ENCODE measurements at places on chromosomes 7 and 10.
A peak's percentile ranks its signal among the peaks of the same experiment; 100 is the strongest.

GRCh38 chr7:150322833-150323681, at the start of the genes ACTR3C and LRRC61:
ACTR3C (minus strand) TSS chr7:150323545; CDS start chr7:150295296, 28,249 bp downstream.
LRRC61 (plus strand) TSS chr7:150323355; CDS start chr7:150336862, 13,507 bp downstream.
- H3K36me3 ChIP-seq = no peaks in the 10 kb centered on the region
- H3K27me3 ChIP-seq = no peaks in the 10 kb centered on the region
- H3K4me1 ChIP-seq = peaks cover 25% of the 10 kb centered on the region
- peak within 1 kb of the TSS; percentile 62 for H3K27ac ChIP-seq
- peak; percentile 46 for DNase-seq

GRCh38 chr10:104142081-104142480, 20.1 kb downstream of the SFR1 start:
- no peak for DNase-seq
- H3K4me3 ChIP-seq = no peak overlapping the region
- no peaks in the 10 kb centered on the region for H3K36me3 ChIP-seq
- H3K4me1 ChIP-seq = no peaks in the 10 kb centered on the region
- no peaks in the 10 kb centered on the region for H3K27me3 ChIP-seq
- no peak overlapping the region for H3K27ac ChIP-seq

DNA sequence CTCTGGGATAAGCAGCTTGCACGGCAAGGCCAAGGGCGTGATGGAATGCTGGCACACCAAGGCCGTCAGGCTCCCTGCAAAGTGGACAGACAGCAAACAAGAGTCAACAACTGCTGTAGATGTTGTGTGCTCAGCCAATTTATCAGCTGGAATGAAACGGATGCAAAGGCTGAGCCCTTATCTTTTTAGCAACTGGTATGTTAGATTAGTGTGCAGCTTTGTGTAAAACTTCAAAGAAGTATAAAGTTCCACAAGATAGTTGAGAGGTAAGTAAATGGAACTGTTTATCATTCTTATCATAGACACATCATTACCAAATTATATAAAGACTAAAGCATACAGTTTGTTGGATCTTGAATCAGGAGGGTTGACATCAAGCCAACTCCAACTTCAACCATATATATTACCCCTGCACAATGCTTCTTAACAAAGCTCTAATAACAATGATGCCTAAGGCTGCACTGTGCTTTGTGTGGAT, 289.0 kb downstream of the TNS3 start:
- H3K36me3 ChIP-seq = peaks cover 35% of the 10 kb centered on the region

GRCh38 chr7:41420421-41420820, 282.5 kb downstream of the INHBA start:
- no peak for DNase-seq
- no peak overlapping the region for H3K4me3 ChIP-seq
- H3K4me1 ChIP-seq = no peaks in the 10 kb centered on the region
- H3K27ac ChIP-seq = no peak overlapping the region
- no peaks in the 10 kb centered on the region for H3K36me3 ChIP-seq

- H3K4me3 ChIP-seq = no peak overlapping the region
- H3K27ac ChIP-seq = no peak overlapping the region
- H3K36me3 ChIP-seq = no peaks in the 10 kb centered on the region
- DNase-seq = no peak
- no peaks in the 10 kb centered on the region for H3K4me1 ChIP-seq
Observed at GRCh38 chr10:89937494-89937893, 236.1 kb downstream of the KIF20B start.

DNA sequence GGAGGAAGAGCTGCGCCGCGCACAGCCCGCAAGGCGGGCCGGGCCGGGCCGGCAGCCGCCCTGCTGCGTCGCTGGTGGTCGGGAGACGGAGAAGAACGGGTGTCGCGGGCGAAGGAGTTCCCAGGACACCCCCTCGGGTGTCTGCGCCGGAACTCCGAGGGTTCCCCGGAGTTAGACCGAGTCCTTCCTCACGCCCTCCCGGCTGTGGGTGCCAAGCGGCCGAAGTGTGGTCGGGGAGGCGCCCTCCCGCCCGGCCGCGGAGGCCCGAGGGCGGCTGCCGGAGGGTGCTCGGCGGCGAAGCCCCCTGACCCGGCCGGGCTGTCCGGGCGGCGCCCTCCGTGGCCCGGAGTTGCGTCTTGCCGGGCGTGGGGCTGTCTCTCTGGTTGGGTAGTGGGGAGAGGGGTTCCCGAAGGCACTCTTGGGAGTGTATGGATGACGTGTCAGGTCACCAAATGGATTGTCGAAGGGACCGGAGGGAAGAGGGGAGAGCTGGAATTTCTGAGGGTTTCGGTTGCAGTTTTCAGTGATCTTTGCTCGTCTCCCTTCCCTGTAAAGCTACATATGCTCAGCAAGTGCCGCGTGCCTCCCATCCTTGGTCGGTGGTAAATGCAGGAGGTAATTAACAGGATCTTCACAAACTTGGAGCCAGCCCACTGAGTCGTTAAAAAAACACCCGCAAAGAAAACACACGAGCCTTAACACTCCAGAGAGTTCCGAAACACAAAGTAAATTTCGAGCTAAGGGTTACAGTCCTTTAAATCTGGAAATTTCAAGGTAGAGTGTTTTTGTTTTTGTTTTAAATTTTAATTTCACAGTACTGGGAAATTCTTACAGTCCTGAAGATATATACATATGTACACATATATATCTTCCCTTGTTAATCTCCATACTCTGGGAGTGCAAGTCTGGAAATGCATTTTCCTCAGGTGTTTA, 871 bp downstream of the ST7 start:
- no peaks in the 10 kb centered on the region for H3K36me3 ChIP-seq
- H3K4me3 ChIP-seq = peak overlapping the region; percentile 83
- DNase-seq = peak; percentile 37
- peak overlapping the region; percentile 99 for H3K27ac ChIP-seq
- peaks cover 2% of the 10 kb centered on the region for H3K4me1 ChIP-seq

GRCh38 chr7:117134889-117135552, 181.7 kb downstream of the ST7 start:
- H3K27ac ChIP-seq = no peak overlapping the region
- no peak overlapping the region for H3K4me3 ChIP-seq
- H3K36me3 ChIP-seq = no peaks in the 10 kb centered on the region
- H3K27me3 ChIP-seq = no peaks in the 10 kb centered on the region
- no peak for DNase-seq
- H3K4me1 ChIP-seq = no peaks in the 10 kb centered on the region

GRCh38 chr10:124632064-124632531, 112.1 kb downstream of the FAM53B start:
- H3K4me1 ChIP-seq = peaks cover 9% of the 10 kb centered on the region
- H3K27ac ChIP-seq = no peak overlapping the region
- no peaks in the 10 kb centered on the region for H3K36me3 ChIP-seq
- H3K4me3 ChIP-seq = no peak overlapping the region

GRCh38 chr10:78407009-78407711, 373.5 kb downstream of the RPS24 start:
- H3K4me3 ChIP-seq = peak overlapping the region; percentile 62
- H3K27ac ChIP-seq = peak overlapping the region; percentile 20
- H3K36me3 ChIP-seq = no peaks in the 10 kb centered on the region
- H3K27me3 ChIP-seq = no peaks in the 10 kb centered on the region
- peaks cover 7% of the 10 kb centered on the region for H3K4me1 ChIP-seq

Measured in trophoblast cell (in vitro differentiated cells and primary cell).